ENCODE measurements at places on chromosomes 16 and 17.

GRCh38 chr17:78476973-78477372 is 98.5 kb downstream of the PGS1 start:
- DNase-seq, result no peak

GRCh38 chr17:62611728-62612127 is 15.7 kb upstream of the MRC2 start:
- DNase-seq, result no peak

- DNase-seq, result no peak
These were observed 1131.0 kb upstream of the GOT2 start for GRCh38 chr16:59864981-59865666.

- DNase-seq, result no peak
These were observed 467.5 kb upstream of the C16orf82 start for GRCh38 chr16:26598998-26599784.

DNA sequence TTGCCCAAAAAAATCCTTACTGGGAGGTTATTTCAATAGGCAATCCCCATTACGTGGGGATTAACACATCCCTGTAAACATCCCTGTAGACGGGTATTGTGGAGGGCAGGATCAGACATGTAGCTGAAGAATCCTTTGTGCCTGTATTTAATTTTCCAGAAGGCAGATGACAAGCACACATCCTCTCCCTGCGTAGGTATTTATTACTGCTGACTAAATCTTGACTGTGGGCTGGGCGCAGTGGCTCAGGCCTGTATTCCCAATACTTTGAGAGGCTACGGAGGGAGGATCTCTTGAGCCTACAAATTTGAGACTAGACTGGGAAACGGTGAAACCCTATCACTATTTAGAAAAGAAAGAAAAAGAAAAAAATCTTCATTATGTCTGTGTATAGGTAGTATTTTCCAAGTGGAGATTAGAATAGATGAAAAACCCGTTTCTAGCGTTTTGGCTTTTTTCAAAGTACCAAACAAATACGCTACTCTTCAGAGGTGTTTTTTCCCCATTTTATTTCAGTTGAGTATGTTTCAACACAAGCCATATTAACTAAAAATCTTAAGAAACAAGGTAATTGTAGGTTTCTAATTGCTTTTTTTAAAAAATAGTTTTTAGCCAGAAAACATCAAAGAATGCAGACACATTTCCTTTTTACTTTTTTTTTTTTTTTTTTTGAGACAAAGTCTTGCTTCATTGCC is 1.5 kb upstream of the MARF1 start:
- DNase-seq, result no peak
